Stimulated activated CD8-positive, alpha-beta memory T cell treated with anti-CD3 and anti-CD28 coated beads, Interleukin-12 subunit alpha, Interleukin-12 subunit beta, amount 100 ng/mL, for 1 hour (primary cell): ENCODE measurements at places on chromosomes 4 and X.

GRCh38 chr4:5708449-5709206 is at the start of gene EVC2:
TSS of gene EVC2 (minus strand) at chr4:5708559. CDS start at chr4:5708513, 46 bp downstream.
- DNase-seq: no peak

DNA sequence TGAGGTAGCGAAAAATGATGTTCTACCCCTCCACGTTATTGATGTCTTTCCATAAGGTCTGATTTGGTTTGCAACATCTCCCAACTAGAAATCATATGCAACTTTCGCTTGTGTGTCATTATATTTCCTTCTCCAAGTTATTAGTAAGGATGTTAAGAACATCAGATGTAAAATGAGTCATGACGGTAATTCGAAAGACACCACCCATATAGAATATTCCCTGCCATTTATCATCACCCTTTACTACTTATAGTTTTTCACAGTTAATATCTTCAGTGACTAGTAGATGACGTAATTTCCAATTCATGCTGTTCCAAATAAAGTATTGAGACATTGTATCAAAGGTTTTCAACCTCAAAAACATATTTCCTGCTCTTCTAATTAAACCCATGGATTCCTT is 146.7 kb upstream of the MAP3K15 start:
- no peak for DNase-seq

DNA sequence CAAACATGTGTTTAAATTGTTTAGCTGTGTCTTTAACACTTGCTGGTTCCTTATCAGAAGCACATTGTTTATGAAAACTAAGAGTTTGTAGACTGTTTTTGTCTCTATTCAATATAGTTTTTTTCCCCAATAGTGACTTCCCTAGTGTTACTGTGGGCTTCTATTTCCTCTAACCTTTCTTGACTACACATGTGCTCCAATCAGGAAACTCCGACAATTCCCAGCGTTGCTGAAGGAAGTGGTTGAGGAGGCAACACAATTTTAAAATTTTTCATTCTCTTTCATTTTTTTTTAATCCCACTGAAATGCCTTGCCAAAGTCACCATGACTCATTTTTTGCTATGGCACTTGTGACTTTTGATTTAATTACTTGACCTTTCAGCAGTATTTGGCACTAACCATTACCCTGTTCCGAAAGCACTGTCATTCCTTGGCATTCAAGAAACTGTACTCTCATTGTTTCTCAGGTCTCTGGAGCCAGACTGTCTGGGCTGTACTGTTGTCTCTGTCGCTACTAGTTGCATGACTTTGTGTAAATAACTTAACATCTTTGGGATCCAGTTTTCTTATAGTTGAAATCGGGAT is 67.6 kb upstream of the FREM3 start:
- DNase-seq: no peak

DNA sequence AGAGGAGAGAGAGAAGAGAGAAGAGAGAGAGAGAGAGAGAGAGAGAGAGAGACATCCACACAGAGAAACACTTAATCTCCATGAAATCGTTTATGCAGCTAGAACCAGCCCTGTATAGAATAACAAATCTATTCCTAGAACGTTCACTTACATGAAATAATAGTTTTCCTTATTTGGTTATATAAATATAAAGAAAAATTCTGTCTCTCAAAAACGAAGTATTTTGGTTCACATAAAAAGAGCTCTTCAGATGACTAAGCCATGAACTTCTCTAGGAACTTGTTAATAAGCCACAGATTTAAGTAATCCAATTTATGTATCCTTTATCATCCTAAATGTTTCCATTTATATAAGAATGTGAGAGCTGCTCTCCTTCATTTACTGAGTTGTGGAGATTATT is 1315.1 kb upstream of the PCDH7 start:
- DNase-seq: no peak

GRCh38 chr4:4591071-4591470 is 49.2 kb upstream of the STX18 start:
- DNase-seq: no peak

DNA sequence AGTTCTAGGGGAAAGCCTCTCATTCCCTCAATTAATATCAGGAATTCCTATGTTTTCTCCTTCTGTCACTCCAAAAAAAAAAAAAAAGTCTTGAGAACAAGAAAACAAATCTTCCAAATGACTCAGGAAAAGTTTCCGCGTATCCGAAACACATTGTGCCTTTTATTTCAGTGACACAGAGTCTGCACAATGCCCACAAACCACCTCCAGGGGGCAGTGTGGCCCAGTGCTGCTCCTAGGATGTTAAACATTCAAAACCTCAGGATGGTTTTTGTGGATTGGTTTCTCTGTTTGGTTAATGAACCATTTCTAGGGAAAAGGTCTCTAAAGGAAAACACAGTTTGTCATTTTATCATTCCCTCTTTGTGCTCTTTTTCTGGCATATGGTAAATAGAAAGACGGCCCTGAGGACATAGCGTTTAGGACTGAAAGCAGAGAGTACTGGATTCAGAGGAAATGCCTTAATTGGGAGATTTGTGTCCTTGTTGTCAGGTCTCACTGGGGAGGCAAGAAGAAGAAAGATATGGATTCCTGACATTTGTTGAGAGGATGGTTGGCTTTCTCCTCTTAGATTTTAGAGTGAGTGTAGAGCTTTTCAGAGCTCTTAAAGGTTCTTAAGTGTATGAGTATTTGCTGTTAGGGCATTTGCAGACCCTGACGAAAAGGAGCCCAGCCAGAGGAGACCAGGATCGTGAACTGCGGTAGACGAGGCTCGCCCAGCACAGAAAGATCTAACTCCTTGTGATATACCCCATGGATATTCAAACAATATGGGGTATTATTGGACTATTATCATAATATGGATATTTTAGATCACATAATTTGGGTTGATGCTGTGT is 65.7 kb upstream of the MAP9 start:
- DNase-seq: peak; percentile 37

GRCh38 chr4:159298502-159298901 is 195.6 kb downstream of the RAPGEF2 start:
- no peak for DNase-seq

GRCh38 chr4:102454268-102454667 is 46.9 kb upstream of the NFKB1 start:
- DNase-seq: no peak

- no peak for DNase-seq
These were observed 671.6 kb downstream of the FAT4 start for GRCh38 chr4:125986307-125986706.

GRCh38 chrX:15033917-15034316 is 160.7 kb downstream of the MOSPD2 start:
- DNase-seq: no peak

GRCh38 chr4:112765317-112765974 is 128.5 kb downstream of the LARP7 start:
- DNase-seq: no peak

GRCh38 chr4:6118201-6118600 is 82.1 kb downstream of the JAKMIP1 start:
- no peak for DNase-seq

DNA sequence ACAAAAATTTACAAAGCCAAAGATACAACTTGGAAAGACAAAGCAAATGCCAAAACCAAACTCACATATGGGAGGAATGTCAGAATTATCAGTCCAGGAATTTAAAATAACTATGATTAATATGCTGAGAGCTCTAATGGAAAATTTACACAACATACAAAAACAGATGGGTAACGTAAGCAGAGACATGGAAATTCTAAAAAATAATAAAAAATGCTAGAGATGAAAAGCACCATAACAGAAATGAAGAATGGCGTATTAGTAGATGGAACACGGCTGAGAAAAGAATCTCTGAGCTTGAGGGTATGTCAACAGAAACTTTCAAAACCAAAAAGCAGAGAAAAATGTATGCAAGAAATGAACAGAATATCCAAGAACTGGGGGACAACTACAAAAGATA is 4.1 kb upstream of the MANBA start:
- DNase-seq: no peak

- peak; percentile 66 for DNase-seq
These were observed 46.9 kb upstream of the RHOH start for GRCh38 chr4:40149960-40150385.

- DNase-seq: no peak
These were observed 124.4 kb downstream of the RELL1 start for GRCh38 chr4:37561803-37562207.

GRCh38 chr4:112508356-112508755 is 7.6 kb downstream of the NEUROG2 start:
- DNase-seq: no peak

- DNase-seq: no peak
These were observed 4.0 kb upstream of the SLC49A3 start for GRCh38 chr4:692771-693554.

GRCh38 chrX:34218063-34218462 is 85.9 kb upstream of the FAM47A start:
- no peak for DNase-seq

GRCh38 chr4:53315300-53315699 is 50.6 kb downstream of the SCFD2 start:
- DNase-seq: no peak

DNA sequence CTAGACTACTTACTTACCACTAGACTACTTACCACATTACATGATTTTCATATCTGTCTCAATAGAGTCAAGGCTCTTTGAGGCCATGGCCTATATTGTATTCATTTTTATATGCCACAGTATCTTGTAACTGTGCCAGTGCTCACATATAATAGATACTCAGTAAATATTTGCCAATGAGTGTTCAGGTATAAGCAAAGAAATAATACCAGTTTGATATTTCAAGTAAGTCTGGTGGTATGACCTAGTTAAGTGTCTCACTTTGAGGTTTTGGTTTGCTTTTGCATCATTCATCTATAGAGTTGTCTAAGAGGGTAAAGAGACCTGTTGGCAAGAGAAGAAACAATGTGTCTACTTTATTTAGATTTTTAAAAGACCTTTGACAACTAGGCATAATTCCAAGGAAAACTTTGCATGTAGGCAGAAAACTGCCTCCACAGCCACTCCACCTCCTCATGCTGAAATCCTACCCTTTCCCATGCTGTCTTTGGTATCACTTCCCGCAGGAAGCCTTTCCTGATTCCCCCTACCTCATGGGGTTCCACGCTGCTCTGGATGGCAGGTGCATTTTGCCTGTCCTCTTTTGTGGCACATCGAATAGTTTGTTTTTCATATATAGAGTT is 91.3 kb upstream of the KLHL13 start:
- no peak for DNase-seq

DNA sequence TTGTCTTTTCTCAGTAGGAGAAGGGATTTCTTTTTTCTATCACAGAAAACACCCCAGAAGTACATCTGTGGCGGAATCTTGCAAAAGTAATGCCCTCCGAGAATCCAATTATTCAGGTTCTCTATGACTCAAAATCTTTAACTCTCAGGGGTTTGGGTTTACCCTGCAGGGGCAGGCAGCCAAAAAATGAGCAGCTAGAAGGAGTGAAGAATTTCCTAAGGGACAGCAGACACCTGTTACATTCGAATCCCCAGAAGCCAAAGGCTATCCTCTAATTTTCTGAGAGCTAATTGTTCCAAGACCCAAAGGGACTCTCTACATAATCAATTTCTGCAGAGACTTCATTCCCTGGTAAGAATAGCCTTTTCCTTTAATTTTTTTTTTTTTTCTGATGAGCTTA is 27.5 kb upstream of the CBR4 start:
- no peak for DNase-seq

DNA sequence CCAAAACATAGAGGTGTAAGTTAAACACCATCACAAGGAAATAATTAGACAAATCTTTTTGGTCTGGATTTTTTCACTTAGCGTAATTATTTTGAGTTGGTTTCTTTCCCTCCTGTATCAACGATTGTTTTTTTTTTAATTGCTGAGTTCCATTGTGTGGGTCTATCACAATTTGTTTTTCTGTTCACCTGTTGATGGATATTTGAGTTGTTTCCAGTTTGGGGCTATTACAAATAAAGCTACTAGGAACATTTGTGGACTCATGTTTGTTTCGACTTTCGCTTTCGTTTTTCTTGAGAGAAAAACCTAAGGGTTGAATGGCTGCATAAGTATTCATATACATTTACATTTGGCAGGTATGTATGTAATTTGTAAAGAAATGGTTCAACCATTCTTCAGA is 20.4 kb upstream of the FBXW7 start:
- DNase-seq: no peak

- DNase-seq: no peak
These were observed 52.1 kb downstream of the PTCHD1 start for GRCh38 chrX:23386726-23387125.

GRCh38 chrX:43707812-43708548 is 51.9 kb downstream of the MAOA start:
- DNase-seq: no peak

GRCh38 chrX:24266996-24267395 is 46.9 kb downstream of the SUPT20HL2 start:
- no peak for DNase-seq

DNA sequence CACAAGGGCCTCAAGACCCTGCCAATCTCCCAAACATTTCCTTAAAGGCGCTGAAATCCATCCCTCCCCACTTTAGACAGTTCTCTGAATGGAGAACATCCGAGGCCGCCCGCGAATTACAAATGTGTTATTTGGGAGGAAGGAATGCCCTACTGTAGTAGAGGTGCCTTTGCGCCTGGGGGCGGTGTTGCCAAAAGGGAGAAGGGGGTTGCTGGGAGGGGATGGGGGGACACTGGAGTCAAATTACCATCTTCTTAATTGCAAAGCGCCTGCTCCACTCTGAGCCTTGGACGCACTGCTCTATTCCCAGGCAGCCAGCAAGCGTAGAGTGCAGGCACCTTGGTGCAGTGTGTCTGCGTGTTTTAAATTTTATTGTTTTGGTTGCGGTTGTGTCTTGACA is 2.7 kb downstream of the TMEM255A start:
- no peak for DNase-seq

- no peak for DNase-seq
These were observed at the start of gene NLGN4X for GRCh38 chrX:6228720-6229119. TSS of gene NLGN4X (minus strand) at chrX:6228867. CDS start at chrX:6151466, 77,401 bp downstream.

- DNase-seq: no peak
These were observed 38.7 kb downstream of the CNKSR2 start for GRCh38 chrX:21412883-21413282.

- no peak for DNase-seq
These were observed 241.9 kb downstream of the ANTXR2 start for GRCh38 chr4:79831119-79831528.

DNA sequence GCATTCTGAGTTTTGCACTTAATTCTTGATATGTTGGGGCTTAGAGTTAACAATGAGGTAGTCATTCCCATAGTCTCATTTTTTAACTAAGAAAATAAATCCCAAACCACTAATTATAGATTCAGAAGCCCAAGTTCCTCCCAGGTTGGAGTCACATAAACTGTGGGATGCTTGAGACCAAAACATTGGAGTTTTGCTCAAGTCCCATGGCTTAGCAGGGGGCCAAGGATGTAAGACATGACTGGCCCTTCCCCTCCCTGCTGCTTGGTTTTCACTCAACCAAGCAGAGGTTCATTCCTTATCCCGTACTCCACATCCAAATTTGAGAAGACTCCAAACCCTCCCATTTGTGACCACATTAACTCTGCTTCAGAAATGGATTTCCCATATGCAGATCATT is 101.3 kb downstream of the LIMCH1 start:
- DNase-seq: no peak

DNA sequence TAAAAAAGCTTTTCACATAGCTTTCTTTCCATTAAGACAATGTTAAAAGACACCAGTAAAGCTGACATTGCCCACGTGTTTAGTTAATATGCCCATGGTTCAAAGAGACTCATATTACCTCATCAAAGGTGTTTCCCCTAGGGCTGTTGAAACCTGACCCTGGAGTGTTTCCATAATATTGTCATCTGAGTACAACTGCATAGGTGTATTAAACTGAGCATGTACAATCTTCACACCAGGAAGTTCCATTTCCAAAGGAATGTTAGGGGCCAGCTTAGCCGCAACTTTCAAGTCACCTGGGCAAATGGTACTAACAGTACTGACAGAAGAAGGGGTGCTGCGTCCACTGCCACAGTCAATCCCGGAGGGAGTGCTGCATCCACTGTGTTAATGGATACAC is 27.1 kb downstream of the PDLIM3 start:
- no peak for DNase-seq
